ENCODE measurements at places on chromosomes 13 and 19.
A peak's percentile ranks its signal among the peaks of the same experiment; 100 is the strongest.

- no peak for DNase-seq
Measured at GRCh38 chr19:30744741-30745475, 372.7 kb downstream of the ZNF536 start.

- no peak for DNase-seq
Measured at GRCh38 chr19:51323481-51324166, 12.2 kb downstream of the IGLON5 start.

DNA sequence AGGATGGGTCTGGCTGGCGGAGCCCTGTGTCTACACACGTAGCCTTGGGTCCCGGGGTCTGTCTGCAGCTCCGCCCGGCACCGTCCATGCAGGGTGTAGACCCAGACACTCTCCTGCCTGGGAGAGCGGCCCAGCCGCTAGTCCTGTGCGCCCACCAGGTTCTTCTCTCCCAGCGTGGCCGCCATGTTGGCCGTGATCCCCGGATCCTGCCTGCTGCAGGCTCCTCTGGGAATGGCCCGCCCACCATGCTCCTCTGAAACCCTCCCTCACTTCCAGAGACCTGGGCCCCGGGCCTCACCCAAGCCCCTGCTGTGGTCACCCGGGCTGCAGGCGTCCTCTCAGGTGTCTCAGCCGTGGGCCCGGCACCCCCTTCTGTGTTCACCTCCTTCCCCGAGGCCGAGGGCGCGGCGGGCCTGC, 57.7 kb upstream of the MCF2L start:
- DNase-seq, result no peak

- peak; percentile 32 for DNase-seq
Measured at GRCh38 chr13:114067381-114067885, 65.0 kb downstream of the RASA3 start.

GRCh38 chr13:23231241-23231640, 50.5 kb downstream of the SGCG start:
- no peak for DNase-seq

DNA sequence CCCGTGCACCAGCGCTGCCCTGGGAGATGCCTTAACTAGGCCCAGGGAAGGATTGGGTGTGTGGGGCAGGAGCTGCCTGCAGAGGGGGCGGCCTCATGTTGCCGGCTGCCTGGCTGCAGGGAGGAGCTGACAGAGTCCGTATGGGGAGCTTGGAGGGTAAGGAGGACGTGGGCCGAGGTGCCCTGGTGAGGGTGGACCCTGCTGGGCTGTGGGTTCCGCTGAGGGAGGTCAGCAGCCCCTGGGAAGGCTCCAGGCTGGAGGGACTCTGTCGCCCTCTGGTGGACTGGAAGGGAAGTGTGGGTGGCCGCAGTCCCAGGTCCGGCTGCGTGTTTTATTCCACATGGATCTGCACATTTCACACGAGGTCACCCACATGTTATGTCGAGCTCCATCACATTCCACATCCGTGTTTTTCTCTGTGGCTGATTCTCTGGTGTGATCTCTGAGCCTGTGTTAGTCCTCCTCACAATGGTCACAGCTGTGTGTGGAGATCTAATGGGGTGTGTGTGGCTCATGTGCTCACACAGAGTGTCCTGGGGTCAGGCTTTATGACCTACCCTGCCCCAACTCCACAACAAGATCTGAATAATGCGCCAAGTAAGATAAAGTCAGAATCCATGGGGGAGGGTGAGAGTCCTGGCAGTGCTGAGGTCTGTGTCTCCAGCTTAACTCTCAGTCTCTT, 1.8 kb upstream of the CEACAM8 start:
- peak; percentile 41 for DNase-seq

DNA sequence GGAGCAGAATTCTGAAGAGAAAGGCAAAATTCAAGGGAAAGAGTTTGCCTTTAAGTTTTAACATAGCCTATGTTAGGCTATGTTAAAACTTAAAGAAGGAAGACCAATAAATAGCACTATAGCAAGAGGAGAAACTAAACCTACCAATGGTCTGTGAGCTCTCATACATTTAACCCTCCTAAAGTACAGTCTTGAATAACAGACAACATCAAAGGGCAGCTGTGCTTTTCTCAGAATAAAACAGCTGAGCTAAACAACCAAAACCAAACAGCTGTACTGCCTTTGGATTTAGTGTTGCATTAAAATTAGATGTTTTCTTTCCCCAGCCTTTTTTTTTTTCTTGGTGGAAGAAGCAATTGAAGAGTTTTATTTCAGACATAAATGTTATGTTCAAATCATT, 34.0 kb downstream of the KLF5 start:
- DNase-seq, result no peak

DNA sequence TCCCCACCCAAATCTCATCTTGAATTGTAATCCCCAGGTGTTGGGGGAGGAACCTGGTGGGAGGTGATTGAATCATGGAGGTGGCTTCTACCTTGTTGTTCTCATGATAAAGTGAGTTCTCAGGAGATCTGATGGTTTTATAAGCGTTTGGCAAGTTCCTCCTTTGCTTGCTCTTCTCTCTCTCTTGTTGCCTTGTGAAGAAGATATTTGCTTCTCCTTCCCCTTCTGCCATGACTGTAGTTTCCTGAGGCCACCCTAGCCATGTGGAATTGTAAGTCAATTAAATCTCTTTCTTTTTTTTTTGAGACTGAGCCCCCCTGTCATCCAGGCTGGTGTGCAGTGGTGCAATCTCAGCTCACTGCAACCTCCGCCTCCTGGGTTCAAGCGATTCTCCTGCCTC, 34.4 kb downstream of the VSTM1 start:
- DNase-seq, result no peak

- no peak for DNase-seq
Measured at GRCh38 chr13:51235186-51235585, 13.0 kb downstream of the FAM124A start.

DNA sequence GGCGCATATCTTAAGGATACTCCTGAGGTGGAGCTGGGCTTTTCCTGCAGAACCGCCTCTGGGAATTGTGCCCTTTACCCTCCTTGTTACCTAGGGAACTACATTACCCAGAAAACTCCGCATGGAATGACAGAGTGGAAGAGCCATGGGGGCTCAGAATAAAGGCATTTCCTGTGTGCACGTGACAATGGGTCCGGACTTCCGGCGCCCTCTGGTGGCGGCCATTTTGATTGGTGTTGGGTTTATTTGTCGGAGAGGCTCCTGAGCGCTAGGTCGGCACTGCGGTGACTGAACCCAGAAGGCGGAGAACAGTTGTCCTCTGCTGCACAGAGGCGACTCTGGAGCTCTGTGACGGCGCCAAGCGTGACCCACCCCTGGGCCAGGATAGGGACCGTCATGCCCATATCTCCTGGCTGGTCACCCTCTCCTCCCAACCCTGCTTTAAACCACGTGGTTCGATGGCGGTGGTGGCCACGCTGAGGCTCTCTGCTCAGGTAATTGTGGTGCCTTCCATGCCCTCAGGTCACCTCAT, at the start of gene ZNF587B:
Gene ZNF587B, plus strand, starts transcription at position 229 of the 532 bp plus-strand sequence. Its CDS starts 230 bp downstream, at position 459.
- peak; percentile 26 for DNase-seq

DNA sequence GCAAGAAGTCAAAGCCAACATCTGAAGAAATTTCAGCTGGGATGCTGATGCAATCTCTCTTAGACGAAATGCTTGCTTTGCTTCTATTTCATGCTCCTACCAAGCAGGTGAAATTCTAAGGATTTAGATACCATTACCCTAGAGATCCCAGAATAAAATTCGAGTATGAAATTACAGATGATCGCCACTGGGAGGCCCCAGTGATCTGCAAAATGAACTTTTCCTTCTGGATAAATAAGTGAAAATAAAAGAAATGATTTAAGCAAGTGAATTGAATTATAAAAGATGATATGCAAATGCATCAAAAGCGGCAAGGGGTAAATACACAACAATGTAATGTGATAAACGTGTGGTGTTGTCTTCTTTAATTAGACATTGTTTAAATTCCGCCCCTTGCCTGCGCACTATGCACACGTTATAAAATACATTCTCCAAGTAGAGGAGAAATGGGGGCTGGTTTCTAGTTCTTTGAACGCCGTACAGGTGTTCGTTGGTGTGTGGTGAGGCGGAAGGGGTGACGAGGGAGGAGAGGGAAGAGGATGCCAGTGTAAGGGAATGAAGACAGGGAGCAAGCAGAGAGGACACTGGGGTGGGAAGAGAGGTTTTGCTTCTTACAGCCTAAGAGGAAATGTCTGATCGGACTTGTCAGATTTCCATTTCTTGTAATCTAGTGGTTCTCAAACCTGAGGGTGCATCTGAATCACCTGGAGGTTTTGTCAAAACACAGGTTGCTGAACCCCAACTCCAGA, 58.0 kb downstream of the ERCC5 start:
- no peak for DNase-seq

GRCh38 chr19:40410030-40410389, 3.2 kb downstream of the PRX start:
- DNase-seq, result no peak

DNA sequence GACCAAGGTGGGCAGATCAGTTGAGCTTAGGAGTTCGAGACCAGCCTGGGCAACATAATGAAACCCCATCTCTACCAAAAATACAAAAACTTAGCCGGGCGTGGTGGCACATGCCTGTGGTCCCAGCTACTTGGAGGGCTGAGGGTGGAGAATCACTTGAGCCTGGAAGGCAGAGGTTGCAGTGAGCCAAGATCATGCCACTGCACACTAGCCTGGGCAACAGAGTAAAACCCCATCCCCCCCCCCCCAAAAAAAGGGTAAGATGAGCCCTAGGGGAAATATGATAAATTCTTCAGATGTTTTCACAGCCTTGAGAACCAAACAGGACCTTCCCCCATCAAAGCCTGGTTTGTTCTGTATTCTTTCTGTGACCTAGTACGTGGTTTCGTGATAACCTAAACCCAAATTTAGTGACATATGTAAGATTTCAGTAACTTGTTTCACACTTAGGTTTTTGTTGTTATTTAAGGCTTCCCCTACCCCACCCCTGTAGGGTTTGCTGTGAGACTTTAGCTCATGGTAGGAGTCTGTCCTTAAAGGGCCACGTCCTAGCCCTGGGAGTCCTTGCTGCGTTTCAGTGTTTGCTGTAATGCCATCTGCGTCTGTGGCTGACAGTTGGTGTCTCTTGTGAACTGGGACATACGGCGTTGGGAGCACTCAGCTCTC, 49.6 kb downstream of the MYO9B start:
- DNase-seq, result peak; percentile 32

- no peak for DNase-seq
Measured at GRCh38 chr19:44611812-44612295, 1.5 kb upstream of the IGSF23 start.

- DNase-seq, result no peak
Measured at GRCh38 chr13:30792285-30793000, 57.1 kb downstream of the ALOX5AP start.

GRCh38 chr19:1904860-1905109, 414 bp upstream of the ADAT3 start:
- DNase-seq, result no peak

GRCh38 chr19:2282862-2283237, 875 bp upstream of the PEAK3 start:
- DNase-seq, result no peak

- DNase-seq, result no peak
Measured at GRCh38 chr13:108408672-108409071, 139.2 kb downstream of the TNFSF13B start.

GRCh38 chr13:35914662-35915061, 216.5 kb downstream of the DCLK1 start:
- DNase-seq, result no peak

DNA sequence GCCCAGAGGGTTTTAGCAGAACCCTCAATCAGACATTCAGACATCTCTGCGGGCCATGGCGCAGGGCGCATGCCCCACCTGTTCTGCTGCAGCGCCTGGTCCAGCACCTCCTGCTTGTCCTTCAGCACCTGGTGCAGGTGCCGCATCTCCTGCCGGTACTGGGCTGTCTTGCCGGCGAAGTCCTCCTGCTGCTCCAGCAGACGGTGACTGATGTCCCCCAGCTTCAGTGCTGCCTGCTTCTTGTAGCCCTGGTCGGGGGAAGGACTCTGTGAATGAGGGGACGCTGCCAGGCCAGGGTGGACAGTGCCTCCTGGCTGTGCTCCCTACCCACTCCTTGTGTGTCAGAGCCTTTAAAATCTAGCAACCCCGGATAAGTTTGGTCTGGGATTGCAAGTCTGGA, 12.2 kb upstream of the SLC7A9 start:
- DNase-seq, result no peak

DNA sequence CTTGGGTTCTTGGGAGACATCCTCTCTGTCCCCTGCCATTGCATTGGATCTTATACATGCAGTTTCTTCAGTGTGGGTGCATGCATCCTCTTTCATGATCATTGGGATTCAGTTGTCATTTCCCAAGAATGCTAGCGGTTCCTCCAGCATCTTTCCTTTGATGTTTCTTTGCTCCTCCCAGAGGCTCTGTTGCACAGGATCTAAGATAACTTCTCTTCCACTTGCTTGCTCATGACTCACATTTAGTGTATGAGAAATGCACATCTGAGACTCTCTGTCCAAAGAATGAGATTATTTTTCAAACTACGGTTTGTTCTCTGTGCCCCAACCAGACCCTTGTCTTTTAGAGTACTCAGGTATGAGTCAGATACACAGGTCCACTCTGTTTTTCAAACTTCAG, 197.1 kb downstream of the NDFIP2 start:
- DNase-seq, result no peak

- peak; percentile 33 for DNase-seq
Measured at GRCh38 chr13:57629821-57630235, 1.7 kb upstream of the PCDH17 start.

GRCh38 chr19:6233056-6233826, 46.5 kb downstream of the MLLT1 start:
- no peak for DNase-seq

DNA sequence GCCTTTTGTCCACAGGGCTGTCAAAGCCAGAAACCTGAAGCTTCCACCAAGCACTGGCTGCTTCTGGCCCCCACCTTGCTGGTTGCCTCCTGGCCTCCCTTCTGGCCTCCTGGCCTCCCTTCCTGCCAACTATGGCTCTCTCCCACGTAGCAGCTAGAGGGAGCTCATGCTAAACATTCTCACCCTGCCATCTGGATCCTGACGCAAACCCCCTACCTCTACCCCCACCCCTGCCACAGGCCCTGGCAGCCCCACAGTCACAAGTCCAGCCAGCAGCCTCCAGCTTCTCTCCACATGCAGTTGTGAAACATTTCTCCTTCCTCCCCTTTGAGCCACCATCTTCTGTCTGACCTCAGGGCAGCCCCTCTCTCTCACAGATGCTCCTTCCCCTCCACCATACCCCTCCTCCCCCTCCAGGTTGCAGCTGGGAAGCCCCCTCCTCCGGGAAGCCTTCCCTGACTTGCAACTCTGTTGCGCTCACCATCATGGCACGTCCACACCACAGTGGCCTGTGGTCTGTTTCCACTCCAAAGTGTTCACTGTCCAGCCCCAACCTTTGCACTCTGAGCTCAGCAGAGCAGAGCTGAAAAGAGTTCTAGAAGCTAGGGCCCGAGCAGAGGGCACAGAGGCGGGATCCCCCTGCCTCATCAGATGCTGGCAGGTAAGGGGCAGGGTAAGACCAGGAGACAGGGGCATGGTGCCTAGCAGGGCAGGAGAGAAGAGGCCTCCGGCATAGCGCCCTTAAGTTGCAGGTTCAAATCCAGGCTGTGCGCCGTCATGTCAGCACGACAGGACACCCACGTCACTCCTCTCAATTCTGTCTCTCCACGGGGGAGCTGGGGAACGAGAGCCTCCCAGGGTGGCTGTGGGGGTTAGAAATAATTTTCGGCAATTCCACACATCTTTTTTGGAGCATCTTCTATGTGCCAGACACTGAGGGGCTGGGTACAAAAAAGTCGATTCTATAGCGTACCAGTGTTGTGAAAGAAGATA, 7.3 kb downstream of the ADGRL1 start:
- DNase-seq, result no peak
